T-cell (primary cell): ENCODE measurements at places on chromosomes 6 and 20.

- no peak for DNase-seq
Observed at GRCh38 chr6:147003186-147003585, 201.0 kb upstream of the STXBP5 start.

DNA sequence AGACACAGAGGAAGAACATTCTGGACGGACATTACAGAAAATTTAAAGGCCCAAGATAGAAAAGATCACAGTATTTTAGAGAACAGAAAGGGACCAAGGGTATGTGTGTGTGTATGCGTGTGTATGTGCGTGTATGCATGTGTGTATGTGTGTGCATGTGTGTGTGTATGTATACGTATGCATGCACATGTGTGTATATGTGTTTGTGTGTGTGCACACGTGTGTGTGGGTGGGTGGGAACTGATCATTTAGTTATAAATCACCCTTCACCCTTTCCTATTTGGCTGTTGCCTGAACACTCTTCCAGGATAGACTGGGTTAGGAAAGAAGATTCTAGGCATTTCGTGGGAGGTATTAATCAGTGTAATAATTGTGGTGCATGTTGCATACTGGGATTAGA is 634.4 kb downstream of the DHX35 start:
- no peak for DNase-seq

GRCh38 chr6:155182103-155182502 is 81.7 kb upstream of the CLDN20 start:
- DNase-seq, result no peak

DNA sequence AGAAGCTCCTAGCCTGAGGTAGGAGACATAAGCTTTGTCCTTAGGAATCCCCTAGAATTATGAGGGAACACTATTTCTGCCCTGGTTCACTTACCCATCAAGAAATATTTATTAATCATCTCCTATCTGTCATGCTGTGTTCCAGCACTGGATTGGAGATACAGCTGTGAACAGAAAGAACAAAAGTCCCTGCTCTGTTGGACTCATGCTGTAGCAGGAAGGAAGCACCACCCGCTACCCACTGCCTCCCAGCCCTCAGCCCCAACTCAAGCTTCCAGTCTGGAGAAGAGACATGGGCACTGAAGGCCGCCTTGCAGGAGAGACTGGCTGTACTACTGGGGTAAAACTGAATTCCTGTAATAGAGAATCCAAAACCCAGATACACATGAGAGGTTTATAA is 78.0 kb downstream of the MDGA1 start:
- no peak for DNase-seq

- peak; percentile 13 for DNase-seq
Observed at GRCh38 chr6:157597461-157598312, 216.7 kb downstream of the ZDHHC14 start.

- DNase-seq, result no peak
Observed at GRCh38 chr6:131765804-131766135, 42.0 kb upstream of the ENPP1 start.

DNA sequence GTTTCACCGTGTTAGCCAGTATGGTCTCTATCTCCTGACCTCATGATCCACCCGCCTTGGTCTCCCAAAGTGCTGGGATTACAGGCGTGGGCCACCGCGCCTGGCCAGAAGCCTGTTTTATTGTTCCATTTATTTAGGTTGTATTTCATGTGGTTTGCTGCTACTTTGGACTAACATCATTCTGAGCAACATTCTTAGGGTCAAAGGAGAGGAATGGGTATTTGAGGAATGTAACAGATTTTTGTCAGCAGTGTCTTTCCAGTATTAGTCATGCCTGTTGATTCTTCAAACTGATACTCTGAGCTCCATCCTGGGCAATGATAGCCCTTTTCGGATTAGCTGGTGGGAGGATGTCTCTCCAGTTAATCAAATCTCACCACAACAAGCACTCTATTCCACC is 213.0 kb upstream of the CITED2 start:
- DNase-seq, result no peak

DNA sequence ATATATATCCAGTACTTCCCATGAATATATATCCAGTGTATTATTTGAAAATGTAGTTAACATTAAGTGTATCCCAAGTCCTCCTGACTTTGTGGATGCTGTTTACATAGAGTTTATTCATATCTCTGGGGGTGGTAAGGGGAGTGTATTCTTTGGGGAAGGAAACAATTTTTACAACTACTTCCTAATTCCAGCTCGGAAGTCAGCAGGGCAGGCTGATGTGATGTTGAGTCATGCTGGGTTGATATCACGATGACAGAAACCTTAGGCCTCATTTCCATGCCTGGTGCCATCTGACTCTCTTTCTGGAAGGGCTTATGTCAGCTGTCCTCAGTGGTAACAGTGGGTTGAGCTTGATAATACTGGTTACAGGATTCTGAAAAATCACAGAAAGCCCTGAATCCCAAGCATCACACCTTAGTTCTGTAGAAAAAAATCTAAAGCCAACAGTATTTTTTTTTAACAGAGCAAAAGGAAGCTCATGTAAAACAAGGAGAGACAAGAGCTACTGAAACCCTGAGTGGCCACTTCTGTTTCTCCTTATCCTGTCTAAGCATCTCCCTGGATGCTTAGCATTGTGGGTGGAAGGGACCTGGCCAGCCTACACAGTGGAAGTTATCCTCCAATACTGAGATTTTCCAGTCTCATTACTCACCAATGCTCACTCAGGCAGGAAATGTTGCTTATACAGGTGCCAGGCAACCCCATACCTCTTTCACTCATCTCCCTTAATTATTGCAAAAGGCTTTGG is 75.2 kb upstream of the IYD start:
- no peak for DNase-seq

GRCh38 chr6:90136176-90136575 is 160.5 kb downstream of the BACH2 start:
- no peak for DNase-seq

- no peak for DNase-seq
Observed at GRCh38 chr20:1539816-1540419, 17.6 kb downstream of the SIRPD start.

GRCh38 chr6:56288347-56288746 is 41.0 kb upstream of the COL21A1 start:
- DNase-seq, result no peak

DNA sequence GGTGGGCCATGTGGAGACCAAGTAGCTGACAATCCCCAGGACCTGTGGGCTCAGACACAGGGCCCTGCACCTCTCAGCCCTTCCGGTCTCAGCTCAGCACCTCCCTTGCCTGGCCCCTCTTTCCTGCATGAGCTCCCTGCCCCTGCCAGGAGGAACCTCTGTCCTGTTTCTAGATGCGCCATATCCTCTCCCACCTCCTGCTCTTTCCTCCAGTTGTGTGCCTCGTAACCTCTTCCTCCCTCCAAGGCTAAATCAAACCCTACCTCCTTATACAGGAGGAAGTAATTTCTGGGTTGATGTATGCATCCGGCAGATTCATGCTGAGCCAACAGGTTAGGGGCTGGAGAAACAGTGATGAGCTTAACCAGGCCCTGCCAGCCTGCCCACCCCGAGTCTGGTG is 30.9 kb downstream of the ITPR3 start:
- DNase-seq, result no peak

- DNase-seq, result no peak
Observed at GRCh38 chr6:111668410-111668809, 62.7 kb upstream of the TRAF3IP2 start.

DNA sequence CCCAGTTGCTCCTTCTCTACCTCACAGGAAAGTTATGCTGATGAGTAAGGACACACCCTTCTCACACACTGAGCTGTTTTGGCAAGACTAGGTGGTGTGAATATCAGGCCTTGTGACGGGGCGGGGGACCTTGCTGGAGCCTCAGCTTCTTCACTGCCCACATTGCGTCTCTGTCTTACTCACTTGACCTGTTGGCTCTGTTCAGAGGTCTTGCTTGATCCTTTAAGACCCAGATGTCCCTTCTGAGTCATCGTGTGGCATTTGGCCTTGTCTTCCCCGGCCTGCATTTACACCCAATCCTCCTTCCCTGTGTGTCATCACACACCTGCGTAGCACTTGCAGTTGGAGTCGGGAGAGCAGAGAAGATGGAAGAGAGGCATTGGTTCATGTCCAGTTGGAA is 8.3 kb upstream of the PRND start:
- no peak for DNase-seq

DNA sequence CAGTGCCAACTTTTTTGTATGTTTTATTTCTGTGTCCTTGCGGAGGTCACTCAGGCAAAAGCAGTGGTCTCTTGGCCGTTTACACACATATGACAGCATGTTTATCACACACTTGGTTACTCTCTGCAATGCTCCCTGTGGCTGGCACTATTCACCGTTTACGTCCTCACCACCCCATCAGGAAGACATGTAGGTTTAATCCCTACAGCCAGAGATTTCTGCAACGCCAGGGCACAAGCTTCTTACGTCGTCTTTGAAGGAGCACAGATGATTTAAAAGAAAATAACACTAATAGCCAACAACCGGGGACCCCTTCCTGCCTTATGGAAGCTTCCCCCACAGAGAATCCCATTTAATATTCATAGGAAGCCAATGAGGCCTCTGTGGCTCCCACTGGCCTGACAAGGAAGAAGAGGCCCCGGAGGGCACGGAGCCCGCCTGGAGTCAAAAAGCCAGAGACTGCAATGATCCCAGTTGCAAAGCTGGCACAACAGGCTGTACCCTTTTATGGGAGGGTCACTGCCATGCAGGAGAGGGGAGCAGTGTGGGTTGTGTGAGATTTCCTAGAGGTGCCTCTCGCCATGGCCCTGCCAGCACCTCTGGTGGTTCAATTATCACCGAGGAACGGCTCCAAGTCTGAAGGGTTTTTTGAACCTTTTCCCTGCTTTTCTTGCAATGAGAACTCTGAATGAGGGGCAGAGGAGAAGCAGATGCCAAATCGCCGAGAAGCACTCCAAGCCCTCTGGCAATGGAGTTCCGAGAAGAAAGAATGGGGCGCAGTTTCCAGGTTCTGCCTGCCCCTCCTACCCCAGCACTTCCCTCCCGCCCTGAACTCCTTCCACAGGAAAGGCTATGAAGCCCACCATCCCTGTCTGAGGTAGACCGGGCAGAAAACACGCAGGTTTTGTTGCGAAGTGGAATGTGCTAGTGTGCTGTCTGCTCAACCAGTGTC is 96.2 kb downstream of the THBS2 start:
- no peak for DNase-seq

GRCh38 chr20:59571551-59572314 is 32.6 kb upstream of the PHACTR3 start:
- DNase-seq, result peak; percentile 30

DNA sequence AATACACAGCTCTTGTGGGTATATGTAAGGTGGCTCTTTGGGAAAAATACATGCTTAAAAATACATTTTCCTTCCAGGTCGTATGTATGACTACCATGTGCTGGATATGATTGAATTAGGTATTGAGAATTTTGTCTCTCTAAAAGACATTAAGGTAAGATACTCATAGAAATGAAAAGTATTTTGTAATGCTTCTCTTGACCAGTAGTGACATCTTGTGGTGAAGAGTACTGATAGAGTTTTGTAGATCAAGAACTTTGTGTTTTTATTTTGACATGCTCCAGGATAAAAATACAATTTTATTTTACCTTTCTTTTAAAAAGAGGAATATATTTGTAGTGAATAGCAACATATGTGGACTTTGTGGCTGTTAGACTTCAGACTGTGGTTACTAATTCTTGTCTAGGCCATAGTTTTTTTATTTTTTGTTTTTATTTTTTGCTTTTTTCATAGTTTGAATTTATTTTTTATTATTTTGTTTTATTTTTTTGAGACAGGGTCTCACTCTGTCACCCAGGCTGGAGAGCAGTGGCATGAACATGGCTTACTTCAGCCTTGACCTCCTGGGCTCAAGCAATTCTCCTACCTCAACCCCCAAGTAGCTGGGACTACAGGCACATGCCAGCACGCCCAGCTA is 17.9 kb downstream of the RPF2 start:
- no peak for DNase-seq

- DNase-seq, result no peak
Observed at GRCh38 chr20:59807909-59808728, 125.3 kb downstream of the SYCP2 start.

DNA sequence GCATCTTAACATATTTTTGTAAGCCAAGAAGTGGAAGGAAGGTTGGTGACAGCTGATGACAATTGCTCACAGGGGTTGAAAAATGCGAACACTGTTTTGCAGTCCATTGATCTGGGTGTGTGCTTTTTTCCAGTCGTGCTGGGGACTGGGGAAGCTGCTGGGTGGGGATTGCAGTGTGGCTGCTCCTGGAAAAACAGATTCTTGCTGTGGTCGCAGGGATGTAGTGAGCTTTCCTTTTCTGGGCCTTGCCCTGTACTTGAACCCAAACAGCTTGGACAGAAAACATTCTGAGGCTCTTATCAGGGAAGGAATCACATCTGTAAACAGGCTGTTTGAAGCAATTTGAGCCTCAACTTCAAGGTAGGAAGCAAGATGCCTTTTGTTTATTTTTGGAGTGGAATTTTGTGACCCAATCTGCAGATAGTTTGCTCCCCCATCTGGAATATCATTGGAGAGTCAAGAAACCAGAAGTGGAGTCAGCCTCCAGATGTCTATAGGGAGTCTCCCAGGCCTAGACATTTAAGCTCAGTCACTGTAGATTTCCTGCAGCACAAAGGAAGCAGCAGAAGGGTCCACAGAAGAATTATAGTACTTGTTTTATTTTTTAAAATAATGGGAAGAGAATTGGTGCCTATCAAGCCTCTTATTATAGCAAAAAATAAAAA is 279.2 kb upstream of the FERMT1 start:
- no peak for DNase-seq

- DNase-seq, result no peak
Observed at GRCh38 chr6:159980474-159980873, 11.6 kb downstream of the IGF2R start.

DNA sequence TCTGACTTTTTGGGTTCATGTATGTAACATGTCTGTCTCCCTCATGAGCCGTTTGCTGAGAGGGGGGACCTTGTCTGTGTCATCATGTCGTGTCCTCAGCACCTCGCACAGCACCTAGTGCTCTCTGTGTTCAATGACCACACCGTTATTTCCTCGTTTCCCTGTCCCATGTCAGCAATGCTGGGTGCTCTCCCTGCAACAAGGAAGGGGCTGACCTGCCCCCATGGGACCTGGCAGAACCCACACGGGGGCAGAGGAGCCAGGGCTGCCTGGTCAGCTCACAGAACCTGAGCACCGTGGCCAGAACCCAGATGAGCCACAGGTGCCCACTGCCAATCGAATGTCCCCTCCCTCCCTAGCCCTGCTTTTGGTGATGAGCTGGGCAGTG is 7.3 kb downstream of the ADA start:
- DNase-seq, result no peak
